ENCODE measurements at places on chromosomes 1 and 21.

DNA sequence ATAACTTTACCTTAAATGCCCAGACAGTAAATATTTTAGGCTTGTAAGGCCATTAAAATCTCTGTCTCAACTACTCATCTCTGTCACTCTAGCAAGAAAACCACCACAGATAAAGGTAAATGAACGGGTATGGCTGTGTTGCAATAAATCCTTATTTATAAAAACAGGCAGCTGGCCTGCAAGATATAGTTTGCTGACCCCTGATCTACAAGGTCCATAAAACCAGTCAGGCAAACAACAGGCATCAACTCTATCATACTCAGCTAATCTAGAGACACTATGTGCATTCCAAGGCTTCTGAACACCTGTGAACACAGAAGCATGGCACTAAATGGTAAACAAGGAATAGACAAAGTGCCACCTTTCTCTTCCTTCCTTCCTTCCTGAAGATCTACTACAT, 9.7 kb downstream of the FAF1 start:
- no peak for DNase-seq

DNA sequence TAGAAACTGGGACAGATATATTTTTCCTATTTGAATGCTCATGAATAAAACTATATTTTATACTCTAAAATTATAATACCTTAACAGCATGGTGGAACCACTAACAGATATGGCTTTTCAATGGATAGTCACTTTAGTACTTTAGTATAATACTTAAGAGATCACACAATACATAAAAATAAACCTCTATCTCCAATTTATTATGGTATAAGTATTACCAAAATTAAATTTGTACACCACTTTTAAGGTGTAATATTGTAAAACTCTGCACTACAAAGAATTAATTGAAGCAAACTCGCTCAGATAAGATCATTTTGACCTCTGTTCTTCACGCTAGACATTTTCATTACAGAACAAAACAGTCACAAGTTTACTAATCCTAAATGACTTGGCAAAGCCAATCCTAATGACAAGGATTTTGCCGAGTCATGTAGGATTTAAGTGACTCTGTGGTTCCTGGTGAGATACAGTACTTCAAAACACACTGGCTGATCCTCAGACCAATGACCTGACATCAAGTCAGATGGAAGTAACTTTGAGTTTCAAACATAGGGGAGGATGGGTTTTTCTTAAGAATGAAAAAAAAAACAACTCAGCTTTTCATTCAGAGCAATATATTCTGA, 200.6 kb downstream of the SMYD3 start:
- no peak for DNase-seq

DNA sequence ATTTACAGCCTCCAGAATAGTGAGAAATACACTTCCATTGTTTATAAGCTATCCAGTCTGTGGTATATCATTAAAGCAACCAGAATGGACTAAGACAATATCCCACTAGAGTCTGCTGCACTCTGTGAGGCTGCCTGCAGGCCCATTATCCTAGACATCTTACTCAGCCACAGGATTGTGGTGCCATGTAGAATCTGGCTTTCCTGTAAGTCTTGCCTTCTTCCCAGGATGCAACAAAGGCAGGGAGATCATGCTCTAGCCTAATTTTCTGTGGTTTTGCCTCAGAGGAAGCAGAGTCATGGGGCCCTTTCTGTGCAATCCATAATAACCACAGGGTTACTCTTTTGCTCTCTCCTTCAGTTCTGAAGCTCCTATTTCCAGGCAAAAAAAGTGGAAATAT, 299.1 kb upstream of the DEPDC1 start:
- no peak for DNase-seq

DNA sequence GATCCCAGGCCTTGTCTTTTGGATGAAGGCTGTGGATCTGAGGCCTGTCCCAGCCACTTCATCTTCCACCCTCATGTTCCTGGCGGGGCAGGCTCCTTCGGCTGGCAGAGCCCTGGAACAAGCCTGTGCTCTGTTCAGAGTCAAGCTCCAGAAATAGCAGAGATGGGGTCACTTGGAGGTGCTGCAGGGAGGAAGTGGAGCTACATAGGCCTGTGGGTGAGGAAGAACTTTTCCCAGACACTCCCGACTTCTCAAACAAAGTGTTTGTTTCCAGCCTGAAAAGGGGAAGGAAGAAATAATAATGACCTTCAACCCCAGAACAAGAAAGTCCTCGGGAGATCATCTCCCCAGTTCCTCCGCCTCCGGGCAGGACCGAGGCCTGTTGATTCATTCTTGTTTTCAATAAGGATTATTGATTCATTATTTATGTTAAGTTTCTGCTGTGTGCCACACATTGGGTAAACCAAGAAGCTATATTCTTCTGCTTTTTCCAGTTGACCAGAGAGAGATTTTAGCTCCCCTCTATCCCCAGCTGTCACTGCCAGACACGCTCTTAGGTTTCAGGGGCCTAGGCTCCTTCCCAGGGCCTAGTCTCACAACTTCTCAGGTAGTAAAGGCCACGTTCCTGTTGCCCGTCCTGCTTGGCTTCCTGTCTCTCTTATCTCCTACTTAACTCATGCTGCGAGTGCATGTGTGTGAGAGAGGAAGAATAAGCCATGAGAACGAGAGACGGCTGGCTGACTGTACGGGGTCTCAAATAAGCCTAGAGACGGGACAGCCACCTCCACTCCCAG, 16.9 kb downstream of the IKBKE start:
- no peak for DNase-seq

- no peak for DNase-seq
These were observed 5.6 kb downstream of the OSBPL9 start for GRCh38 chr1:51622455-51622913.

GRCh38 chr1:58818075-58818474, 34.2 kb upstream of the JUN start:
- DNase-seq: no peak

- no peak for DNase-seq
These were observed 5.0 kb upstream of the OR2T8 start for GRCh38 chr1:247914941-247915662.

- DNase-seq: peak; percentile 68
These were observed 201.9 kb downstream of the TOMM20 start for GRCh38 chr1:234926559-234927311.

Measured in activated T-cell treated with anti-CD3 and anti-CD28 coated beads, Interleukin-2, amount 50 U/mL, for 72 hours (primary cell).